ENCODE measurements at places on chromosomes 6 and 20. TPM values are rescaled to one million over a fixed set of nuclear protein-coding genes. Genes with fewer than 3 reads are reported as not detected.
A peak's percentile ranks its signal among the peaks of the same experiment; 100 is the strongest.

Gene VGLL2
- not detected for total RNA-seq

- H3K4me1 ChIP-seq = peaks cover 28% of the 10 kb centered on the region
- no peak overlapping the region for H3K27ac ChIP-seq
- DNase-seq = no peak
- H3K4me3 ChIP-seq = no peak overlapping the region
- no peaks in the 10 kb centered on the region for H3K27me3 ChIP-seq
Observed at GRCh38 chr6:155219858-155220301, 43.9 kb upstream of the CLDN20 start.

DNA sequence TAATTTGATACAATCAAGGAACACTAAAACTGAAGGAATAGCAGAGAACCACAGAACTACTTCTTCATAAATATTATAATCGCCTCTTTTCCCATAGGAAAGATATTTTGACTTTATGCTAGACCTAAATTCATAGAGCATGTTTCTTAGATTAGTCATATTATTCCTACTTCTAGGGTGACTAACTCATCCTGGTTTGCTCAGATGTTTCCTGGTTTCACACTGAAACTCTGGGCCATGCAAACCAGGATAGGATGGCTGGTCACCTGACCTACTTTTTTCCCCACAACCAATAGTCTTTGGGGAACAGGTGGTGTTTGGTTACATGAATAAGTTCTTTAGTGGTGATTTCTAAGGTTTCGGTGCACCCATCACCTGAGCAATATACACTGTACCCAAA, 42.8 kb downstream of the MMS22L start:
- DNase-seq = no peak
- H3K4me3 ChIP-seq = no peak overlapping the region
- no peak overlapping the region for H3K27ac ChIP-seq
- peaks cover 66% of the 10 kb centered on the region for H3K36me3 ChIP-seq
- H3K27me3 ChIP-seq = no peaks in the 10 kb centered on the region

DNA sequence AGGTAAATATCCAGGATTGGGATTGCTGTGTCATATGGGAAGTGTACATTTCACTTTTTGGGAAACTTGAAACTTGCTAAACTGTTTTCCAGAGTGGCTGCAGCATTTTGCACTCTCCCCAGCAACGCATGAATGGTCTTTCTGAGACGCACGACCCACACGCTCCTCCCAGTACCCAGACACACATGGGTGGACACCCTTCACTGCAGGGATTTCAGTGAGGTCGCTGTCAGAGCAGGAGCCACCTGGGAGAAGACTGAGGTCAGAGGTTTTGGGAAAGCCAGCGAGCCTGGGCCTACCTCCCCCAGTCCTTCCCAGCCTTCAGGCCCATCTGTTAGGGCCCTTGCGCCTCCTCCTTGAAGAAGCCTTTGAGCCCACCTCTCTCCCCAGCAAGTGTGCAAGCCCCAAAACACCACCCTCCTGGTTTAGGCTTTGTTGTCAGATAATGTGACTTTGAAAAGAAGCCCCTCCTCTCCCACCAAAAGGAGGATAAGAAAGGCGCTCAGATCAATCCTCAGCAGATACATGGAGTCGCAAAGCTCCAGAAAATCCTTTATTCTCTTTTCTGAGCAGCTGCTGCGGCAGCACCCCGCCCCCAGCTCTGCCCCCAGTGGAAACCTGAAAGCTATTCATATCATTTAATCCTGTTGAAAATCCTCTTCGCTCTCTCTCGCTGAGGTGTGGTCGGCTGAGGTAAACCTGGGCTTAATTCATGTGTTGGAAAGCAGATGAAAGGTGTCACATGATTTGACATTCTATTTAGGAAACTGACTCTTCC, 12.7 kb upstream of the JAG1 start:
- H3K4me3 ChIP-seq = no peak overlapping the region
- no peaks in the 10 kb centered on the region for H3K4me1 ChIP-seq
- peaks cover 19% of the 10 kb centered on the region for H3K27me3 ChIP-seq
- H3K27ac ChIP-seq = no peak overlapping the region

DNA sequence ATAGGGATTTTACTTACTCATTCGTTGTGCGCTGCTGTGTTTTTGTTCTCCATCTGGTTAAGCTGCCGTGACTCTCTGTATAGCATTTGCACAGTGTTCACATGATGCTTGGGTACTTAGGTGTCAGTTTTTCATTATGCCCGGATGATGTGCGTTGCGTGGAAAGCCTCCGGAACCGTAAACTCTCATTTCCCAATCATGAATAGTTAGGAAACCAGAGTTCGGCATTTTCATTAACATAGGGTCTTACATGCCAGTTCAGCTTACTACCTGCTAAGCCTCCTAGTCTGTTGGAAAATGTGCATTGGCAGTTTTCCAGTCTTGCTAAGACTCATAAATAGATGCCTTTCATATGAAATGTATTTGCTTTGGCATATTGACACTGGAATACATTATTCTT, 483.4 kb upstream of the FLRT3 start:
- H3K27me3 ChIP-seq = no peaks in the 10 kb centered on the region
- DNase-seq = no peak
- H3K36me3 ChIP-seq = no peaks in the 10 kb centered on the region
- H3K27ac ChIP-seq = no peak overlapping the region

Gene OR2H2
- total RNA-seq = not detected

GRCh38 chr6:9128970-9129369, 693.6 kb upstream of the SLC35B3 start:
- no peaks in the 10 kb centered on the region for H3K36me3 ChIP-seq
- DNase-seq = no peak
- no peaks in the 10 kb centered on the region for H3K27me3 ChIP-seq

DNA sequence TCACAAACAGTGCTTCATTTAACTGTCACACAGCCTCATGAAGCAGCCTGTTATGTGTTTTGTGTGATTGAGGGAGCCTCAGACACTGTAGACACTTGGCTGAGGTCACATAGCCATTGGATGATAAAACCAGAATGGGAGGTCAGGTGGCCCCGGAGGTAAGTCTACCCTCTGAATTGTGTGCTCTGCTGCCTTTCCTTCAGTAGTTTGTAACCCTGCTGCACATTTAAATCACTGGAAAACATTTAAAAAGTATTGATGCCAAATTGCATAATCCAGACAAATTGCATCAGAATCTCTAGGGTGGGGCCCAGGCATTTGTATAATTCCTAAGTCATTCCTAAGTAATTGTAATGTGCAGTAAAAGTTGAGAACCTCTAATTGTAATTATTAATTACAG, 85.2 kb upstream of the ECI2 start:
- H3K4me3 ChIP-seq = no peak overlapping the region
- H3K27me3 ChIP-seq = peaks cover 5% of the 10 kb centered on the region
- H3K4me1 ChIP-seq = no peaks in the 10 kb centered on the region
- no peaks in the 10 kb centered on the region for H3K36me3 ChIP-seq
- H3K27ac ChIP-seq = no peak overlapping the region

- no peak overlapping the region for H3K27ac ChIP-seq
- no peaks in the 10 kb centered on the region for H3K27me3 ChIP-seq
- DNase-seq = no peak
- no peaks in the 10 kb centered on the region for H3K36me3 ChIP-seq
Observed at GRCh38 chr6:48664826-48665225, 553.8 kb upstream of the PTCHD4 start.

Gene TINAG
- total RNA-seq = not detected

Gene PNPLA1
- total RNA-seq = not detected

DNA sequence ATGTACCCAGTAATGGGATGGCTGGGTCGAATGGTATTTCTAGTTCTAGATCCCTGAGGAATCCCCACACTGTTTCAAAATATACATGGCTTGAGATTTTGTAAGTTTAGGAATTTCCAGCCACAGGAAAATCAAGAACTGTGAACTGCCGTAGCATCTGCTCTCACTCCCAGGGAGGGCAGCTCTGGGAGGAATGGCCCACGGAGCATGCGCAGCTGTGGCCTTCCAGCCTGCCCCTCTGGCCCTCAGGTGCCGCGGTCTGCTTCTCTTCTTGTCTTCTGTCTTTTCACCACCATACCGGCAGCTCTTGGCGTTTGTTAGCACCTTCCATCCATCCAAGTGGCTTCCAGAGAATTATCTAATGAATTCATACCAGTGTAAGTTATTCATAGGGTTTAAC, 19.9 kb upstream of the EXOC2 start:
- no peak overlapping the region for H3K27ac ChIP-seq
- H3K27me3 ChIP-seq = no peaks in the 10 kb centered on the region
- DNase-seq = no peak
- H3K36me3 ChIP-seq = no peaks in the 10 kb centered on the region
- no peak overlapping the region for H3K4me3 ChIP-seq

Gene C20orf204
- total RNA-seq = 4.3 TPM

DNA sequence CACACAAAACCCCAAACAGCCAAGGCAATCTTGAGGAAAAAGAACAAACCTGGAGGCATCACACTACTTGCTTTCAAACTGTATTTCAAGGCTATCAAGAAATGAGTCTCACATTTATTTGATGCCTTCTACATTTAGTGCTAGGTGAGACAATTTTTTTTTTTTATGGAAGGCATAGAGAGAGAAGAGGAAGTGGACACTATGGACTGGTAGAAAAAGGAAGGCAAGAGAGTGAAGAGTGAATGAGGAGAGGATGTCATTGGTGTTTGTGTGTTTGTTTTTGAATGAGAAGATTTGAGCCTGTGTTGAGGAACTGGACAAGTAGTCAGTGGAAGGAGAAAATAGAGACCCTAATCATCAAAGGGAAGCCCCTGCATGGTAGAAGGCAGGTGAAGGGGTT, 182.0 kb upstream of the JAG1 start:
- no peaks in the 10 kb centered on the region for H3K4me1 ChIP-seq
- no peaks in the 10 kb centered on the region for H3K27me3 ChIP-seq
- no peak overlapping the region for H3K27ac ChIP-seq
- H3K4me3 ChIP-seq = no peak overlapping the region
- DNase-seq = no peak

DNA sequence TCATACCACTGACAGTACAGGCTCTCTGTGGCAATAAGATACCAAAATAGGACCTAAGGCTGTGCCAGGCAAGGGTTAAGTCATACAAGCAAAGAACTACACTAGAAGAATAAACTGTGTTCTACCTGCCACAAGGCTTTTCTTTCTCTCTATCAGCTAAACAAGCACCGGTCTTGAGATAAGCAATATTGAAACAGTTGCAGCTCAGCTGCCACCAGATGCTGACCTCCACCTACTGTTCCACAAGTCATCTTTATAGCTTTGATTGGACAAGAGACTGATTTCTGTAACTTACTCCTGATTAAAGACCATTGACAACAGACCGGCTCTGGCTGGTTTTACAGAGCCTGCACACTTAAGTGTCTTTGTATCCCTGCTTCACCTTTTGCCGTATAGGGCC, 24.1 kb downstream of the SCP2D1 start:
- no peaks in the 10 kb centered on the region for H3K4me1 ChIP-seq
- H3K27me3 ChIP-seq = peaks cover 1% of the 10 kb centered on the region
- no peak overlapping the region for H3K27ac ChIP-seq

DNA sequence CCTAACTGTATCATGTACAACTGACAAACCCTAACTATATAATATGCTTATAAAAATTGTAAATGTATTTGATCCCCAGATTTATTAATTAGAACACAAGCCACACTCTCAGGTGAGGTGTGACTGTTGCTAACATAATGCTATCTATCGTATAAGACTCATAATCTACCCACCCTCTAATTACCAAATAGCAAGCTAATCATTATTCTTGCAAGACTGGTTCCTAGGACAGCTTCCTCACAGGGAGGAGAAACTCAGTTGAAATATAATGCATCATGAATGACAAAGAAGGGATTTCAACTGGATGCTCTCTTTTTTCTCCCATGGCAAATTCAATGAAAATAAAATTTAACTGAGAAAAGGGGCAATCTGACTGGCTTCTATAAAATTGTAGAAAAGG, 35.4 kb downstream of the ELOVL4 start:
- peaks cover 7% of the 10 kb centered on the region for H3K27me3 ChIP-seq
- no peaks in the 10 kb centered on the region for H3K4me1 ChIP-seq
- H3K4me3 ChIP-seq = no peak overlapping the region
- no peak overlapping the region for H3K27ac ChIP-seq
- no peak for DNase-seq

DNA sequence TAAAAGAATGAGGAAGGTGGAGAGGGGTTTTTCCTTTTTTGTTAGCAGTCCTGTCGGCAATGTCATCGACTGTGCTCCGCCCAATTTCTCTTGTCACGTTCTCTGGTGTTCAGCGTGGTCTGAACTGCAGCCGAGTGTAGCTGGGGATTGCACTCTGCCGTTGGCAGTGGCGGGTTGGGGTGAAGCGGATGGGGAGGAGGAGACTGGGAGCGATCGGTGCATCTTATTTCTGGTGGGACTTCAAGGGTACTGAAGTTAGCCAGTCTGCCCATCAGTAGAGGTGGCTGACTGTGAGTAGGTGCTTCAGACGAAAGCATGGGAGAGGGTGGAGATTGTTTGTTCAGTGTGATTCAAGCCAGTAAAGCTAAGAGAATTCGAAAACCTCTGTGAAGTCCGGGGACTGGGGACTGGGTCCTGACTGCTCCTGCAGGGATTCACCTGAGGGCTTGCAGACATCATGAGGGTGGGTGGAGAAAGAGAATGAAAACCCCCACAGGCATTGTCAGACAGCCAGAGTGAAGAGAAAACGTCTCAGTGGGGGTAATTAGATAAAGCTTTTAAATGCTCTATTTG, 5.1 kb downstream of the RREB1 start:
- peak; percentile 19 for DNase-seq
- H3K4me1 ChIP-seq = peaks cover 65% of the 10 kb centered on the region
- peaks cover 22% of the 10 kb centered on the region for H3K36me3 ChIP-seq
- H3K27me3 ChIP-seq = no peaks in the 10 kb centered on the region
- peak overlapping the region; percentile 8 for H3K27ac ChIP-seq

GRCh38 chr20:45088247-45088646, 12.7 kb downstream of the KCNS1 start:
- no peaks in the 10 kb centered on the region for H3K27me3 ChIP-seq
- H3K4me3 ChIP-seq = no peak overlapping the region
- H3K27ac ChIP-seq = no peak overlapping the region
- peaks cover 49% of the 10 kb centered on the region for H3K36me3 ChIP-seq
- DNase-seq = no peak

GRCh38 chr20:43140726-43141125, 49.0 kb downstream of the PTPRT start:
- H3K27me3 ChIP-seq = no peaks in the 10 kb centered on the region
- no peak for DNase-seq
- no peak overlapping the region for H3K27ac ChIP-seq
- H3K4me3 ChIP-seq = no peak overlapping the region
- H3K4me1 ChIP-seq = no peaks in the 10 kb centered on the region
- no peaks in the 10 kb centered on the region for H3K36me3 ChIP-seq

- H3K4me1 ChIP-seq = peaks cover 27% of the 10 kb centered on the region
- no peaks in the 10 kb centered on the region for H3K36me3 ChIP-seq
- DNase-seq = no peak
- no peak overlapping the region for H3K27ac ChIP-seq
- H3K27me3 ChIP-seq = peaks cover 8% of the 10 kb centered on the region
- no peak overlapping the region for H3K4me3 ChIP-seq
Observed at GRCh38 chr6:35146453-35146852, 5.3 kb upstream of the TCP11 start.

Measured in activated T-helper 2 cell treated with anti-CD3 and anti-CD28 coated beads, Interferon-gamma antibody, Interleukin-2, Interleukin-4, amounts not matched to agents 10 μg/mL and 5 μg/mL and 100 μg/mL, durations not matched to agents 14 hours and 24 hours and 36 hours (primary cell).